Activated CD4-positive, alpha-beta T cell treated with anti-CD3 and anti-CD28 coated beads, Interleukin-2, amount 50 U/mL, for 4 hours (primary cell): ENCODE measurements at places on chromosomes 2 and 18.
A peak's percentile ranks its signal among the peaks of the same experiment; 100 is the strongest.

GRCh38 chr18:12861637-12862036 is 22.4 kb downstream of the PTPN2 start:
- no peak for DNase-seq

DNA sequence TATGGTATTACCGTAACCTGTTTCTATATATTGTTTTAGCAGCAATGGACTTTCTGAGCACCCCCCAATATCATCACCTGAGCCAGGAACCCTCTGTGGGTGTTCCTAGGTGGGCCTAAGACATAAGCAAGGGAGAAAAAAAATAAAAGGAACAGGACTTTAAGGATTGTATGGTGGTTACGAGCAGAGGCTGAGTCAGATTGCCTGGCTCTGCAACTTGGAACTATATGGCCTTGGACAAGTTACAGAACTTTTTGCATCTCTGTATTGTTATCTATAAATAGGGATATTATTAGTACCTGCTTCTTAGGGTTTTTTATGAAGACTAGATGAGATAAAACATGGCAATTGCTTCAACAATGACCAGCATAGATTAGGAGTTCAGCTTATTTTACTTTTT is 34.9 kb downstream of the MFSD6 start:
- DNase-seq, result no peak

DNA sequence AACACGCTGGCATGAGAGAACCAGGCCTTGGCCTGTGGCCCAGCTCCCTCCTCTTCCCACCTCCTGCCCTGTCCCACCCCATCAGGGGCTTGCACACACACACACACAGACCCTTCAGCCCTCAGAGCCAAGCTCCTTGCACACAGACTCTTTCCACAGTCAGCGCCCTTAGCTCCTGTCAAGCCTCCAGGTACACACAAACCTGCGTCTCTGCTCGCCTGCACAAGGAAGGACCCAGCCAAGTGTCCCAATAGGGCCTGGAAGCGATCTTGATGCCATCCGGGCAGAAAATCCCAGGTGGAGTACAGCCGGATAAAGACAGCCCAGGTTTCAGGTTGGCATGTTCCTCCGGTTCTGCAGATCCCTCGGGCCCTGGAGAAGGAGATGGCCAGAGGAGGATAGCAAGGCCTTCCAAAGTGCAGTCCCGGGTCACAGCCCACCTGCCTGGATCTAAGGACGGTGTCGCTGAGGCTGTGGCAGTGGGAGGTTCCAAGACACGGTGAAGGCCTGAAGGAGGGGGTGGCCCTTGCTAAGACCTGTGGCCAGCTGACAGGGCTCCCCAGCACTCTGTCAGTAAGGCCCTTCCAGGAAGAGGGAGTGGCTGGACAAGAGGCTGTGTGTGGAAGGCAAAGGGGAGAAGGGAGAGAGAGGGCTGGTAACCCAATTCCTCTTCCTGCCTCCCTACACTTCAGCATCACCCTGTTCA is 18.5 kb upstream of the STEAP3 start:
- DNase-seq, result no peak

DNA sequence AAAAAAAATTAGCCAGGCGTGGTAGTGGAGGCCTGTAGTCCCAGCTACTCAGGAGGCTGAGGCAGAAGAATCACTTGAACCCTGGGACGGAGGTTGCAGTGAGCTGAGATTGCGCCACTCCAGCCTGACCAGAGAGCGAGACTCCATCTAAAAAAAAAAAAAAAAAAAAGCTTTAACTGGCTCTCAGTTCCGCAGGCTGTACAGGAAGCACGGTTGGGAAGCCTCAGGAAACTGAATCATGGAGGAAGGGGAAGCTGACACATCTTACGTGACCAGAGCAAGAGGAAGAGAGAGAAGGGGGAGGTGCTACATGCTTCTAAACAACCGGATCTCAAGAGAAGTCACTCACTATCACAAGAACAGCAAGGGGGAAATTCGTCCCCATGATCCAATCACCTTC is 505.6 kb upstream of the SLC8A1 start:
- DNase-seq, result no peak

- no peak for DNase-seq
Measured at GRCh38 chr18:25843791-25844190, 246.6 kb downstream of the SS18 start.

DNA sequence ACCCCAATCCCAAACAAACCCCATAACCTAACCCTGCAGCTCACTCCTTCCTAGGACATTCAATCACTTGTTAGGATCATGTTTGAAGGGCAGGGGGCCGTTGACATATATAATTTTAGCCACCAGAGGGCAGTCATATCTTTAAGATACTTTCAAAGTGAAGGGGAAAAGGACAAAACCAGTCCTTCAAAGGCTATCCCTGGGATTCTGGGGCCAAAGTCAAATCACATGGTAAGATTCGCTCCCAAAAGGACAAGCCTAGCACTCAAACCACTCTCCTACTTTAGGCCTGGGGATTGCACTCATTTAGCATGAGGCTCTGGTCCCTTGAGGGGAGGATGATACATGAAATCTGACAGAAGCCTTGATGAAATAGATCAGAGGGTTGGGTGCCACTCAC is 44.6 kb downstream of the HAUS1 start:
- peak; percentile 29 for DNase-seq

GRCh38 chr2:241926541-241927311 is 57.2 kb downstream of the RTP5 start:
- DNase-seq, result no peak

DNA sequence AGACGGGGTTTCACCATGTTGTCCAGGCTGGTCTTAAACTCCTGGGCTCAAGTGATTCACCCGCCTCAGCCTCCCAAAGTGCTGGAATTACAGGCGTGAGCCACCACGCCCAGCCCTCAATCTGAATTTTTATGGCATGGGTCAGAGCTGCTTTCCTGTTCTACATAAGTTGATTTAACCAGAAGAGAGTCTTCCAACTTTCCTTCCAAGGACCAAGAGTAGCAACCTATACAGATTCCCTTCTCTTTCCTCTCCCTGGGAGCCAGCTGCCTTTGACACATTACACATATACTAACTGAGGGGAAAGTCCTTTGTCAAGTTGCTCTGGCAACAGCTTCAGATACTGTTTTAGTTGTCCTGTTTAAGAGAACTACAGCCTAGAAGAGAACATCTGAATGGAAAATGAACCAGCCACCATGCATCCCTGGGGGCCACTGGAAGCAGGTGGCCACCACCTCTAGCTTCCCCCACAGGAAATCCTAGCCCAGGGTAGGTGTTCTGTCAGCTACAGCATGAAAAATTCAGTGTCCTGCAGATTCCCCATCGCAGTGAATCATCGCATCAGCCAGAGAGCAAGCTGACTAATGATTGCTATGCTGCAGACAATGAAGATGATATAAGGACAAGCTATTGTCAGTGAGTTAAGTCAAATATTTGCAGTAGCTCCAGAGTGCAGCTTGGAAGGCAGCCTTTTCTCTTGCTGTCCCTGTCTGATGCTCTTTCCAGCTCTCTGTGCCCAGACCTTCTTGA is 62.9 kb downstream of the POMC start:
- DNase-seq, result no peak

DNA sequence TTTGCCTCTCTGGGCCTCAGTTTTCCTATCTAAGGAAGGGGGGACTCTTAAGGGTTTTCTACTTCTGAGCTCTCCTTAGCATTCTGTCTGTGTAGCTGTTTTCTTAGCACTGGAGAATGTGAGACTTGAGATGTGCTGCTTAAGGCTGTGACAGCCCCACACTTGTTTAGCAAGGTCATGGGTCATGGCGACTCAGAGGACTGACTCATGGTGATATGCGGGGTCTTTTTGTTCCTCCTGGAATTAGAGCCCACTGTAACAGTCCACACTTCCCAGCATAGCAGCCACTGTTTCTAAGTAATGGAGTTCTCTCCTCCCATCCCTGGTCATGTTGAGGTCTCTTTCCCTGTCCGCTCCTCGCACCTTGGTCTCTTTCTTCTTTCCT is 4.1 kb upstream of the LPIN1 start:
- DNase-seq, result no peak

GRCh38 chr2:10269711-10270610 is 32.7 kb upstream of the HPCAL1 start:
- no peak for DNase-seq

- no peak for DNase-seq
Measured at GRCh38 chr2:206245265-206245672, 29.2 kb upstream of the ZDBF2 start.

- no peak for DNase-seq
Measured at GRCh38 chr18:48769006-48769636, 181.6 kb downstream of the SMAD7 start.

DNA sequence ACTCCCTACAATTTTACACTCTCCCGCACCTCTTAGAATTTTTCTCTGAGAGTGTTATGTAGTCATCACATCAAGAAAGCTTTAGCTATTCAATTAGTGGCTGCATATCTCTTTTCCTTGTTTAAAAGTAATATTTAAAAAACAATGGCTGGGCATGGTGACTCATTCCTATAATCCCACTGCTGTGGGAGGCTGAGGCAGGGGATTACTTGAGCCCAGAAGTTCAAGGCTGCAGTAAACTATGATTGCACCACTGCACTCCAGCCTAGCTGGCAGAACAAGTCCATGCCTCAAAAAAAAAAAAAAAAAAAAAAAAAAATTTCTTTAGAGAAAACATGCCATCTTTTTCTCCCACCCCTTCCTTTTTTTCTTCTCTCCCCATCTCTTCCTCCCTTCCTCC is 44.3 kb downstream of the AQP4 start:
- DNase-seq, result no peak

DNA sequence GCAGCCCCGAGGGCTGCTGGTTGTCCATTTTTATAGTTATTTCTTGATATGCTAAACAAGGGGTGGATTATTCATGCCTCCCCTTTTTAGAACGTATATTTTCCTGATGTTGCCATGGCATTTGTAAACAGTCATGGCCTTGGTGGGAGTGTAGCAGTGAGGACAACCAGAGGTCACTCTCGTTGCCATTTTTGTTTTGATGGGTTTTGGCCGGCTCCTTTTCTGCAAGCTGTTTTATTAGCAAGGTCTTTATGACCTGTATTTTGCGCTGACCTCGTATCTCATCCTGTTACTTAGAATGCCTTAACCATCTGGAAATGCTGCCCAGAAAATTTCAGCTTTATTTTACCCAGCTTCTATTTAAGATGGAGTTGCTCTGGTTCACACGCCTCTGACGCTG is 825.8 kb upstream of the CDH2 start:
- no peak for DNase-seq

DNA sequence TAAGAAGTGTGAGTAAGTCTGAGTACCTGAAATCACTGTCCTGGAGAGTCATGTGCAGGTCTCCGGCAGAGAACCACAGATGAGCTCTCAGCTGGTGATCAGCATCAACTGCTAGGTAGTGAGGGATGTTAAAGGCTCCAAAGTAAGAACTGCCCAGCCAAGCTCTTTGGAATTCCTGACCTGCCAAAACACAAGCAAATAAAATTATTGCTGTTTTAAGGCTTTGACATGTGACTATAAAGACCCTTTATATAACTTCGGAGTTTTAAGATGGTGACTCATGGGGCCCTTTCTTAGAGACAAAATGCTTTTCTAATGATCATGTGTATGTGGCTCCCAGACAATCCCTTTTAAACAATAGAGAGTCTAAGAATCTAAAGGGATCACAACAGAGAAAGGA is 855.7 kb downstream of the TRIB2 start:
- DNase-seq, result no peak

GRCh38 chr18:32919799-32920198 is 147.0 kb upstream of the KLHL14 start:
- DNase-seq, result no peak

DNA sequence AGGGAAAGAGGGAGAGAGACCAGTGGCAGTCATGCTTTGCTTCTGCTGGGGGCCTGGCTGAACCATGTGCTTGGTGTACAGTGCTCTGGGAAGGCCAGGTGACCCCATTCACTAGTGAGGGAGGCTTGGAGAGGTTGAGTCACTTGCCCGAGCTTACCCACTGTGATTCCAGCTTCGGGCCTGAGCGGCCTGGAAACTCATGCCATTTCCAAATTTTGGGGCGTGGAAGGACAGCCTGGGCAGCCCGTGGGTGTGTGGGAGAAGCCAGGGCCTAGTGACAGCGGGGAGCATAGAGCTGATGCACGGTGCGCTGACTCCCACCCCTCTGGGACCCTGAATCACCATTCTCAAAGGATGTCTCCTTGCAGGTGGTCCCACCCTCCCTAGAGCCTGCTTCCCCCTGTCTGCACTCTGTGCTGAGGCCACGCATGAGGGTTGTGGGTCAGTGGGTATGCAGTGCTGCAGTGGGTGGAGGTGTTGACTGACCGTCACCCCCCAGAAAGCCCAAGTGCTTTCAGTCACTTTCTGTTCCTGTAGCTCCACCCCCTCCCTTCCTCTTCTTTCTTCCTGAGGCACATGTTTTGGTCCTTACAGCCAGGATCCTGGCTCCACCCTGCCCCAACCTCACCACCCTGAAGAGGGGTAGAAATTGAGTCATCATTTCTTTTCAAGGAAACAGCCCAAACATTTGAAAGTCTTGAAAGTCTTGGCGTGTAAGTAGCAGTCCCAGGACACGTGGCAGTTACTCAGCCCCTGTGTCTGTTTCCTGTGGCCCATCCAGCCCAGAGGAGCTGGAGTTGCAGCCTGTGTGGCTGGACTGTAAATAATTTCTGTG is 69.3 kb upstream of the MCFD2 start:
- peak; percentile 33 for DNase-seq

GRCh38 chr2:230589497-230590015 is 123.1 kb upstream of the CAB39 start:
- DNase-seq, result peak; percentile 12

GRCh38 chr2:63066265-63066664 is 15.6 kb downstream of the OTX1 start:
- no peak for DNase-seq

DNA sequence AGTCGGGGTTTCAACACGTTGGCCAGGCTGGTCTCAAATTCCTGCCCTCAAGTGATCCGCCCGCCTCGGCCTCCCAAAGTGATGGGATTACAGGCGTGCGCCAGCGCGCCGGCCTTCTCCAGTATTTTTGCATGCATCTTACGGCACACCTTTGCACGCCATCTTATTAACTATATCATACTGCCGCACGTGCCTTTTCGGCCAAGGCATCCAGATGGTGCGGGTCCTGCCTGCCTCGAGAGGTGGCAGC is 765 bp upstream of the ING5 start:
- DNase-seq, result no peak

DNA sequence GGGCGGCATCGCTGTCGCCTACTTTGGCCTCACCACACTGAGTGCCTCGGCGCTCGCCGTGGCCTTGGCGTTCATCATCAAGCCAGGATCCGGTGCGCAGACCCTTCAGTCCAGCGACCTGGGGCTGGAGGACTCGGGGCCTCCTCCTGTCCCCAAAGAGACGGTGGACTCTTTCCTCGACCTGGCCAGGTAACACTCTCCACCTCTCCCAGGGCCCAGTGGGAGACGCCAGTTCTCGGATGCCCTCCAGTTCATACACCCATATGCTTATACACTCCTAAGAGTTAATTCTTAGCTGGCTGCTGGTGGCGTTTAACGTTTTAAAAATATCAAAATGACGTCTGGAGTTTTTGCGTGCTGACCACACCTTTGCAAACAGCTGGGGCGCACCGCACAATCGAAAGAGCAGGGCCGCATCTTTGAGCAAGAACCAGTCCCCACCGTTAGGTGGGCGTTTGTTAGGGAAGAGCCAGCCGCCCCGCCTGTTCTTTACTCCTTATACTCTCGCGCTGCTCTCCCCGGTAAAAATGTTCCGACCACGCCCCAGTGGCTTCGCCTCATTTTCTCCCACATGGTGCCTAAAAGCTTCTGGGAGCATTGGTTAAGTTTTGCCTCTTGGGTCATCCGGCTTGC is 899 bp downstream of the SLC1A4 start:
- no peak for DNase-seq

- no peak for DNase-seq
Measured at GRCh38 chr2:54687595-54688152, 35.8 kb upstream of the EML6 start.

GRCh38 chr2:73987109-73987947 is 2.6 kb downstream of the TET3 start:
- no peak for DNase-seq

- DNase-seq, result no peak
Measured at GRCh38 chr2:18384242-18384641, 176.2 kb downstream of the RDH14 start.
